ENCODE measurements at places on chromosomes 6 and 20.

- DNase-seq = peak; percentile 56
Measured at GRCh38 chr6:137736048-137736818, 130.8 kb upstream of the TNFAIP3 start.

- no peak for DNase-seq
Measured at GRCh38 chr6:11876934-11877433, 98.4 kb upstream of the ADTRP start.

GRCh38 chr6:150304429-150304828, 64.4 kb upstream of the IYD start:
- DNase-seq = no peak

GRCh38 chr6:123854201-123854600, 50.5 kb downstream of the NKAIN2 start:
- no peak for DNase-seq

- no peak for DNase-seq
Measured at GRCh38 chr20:16299897-16300296, 273.4 kb downstream of the KIF16B start.

GRCh38 chr6:36064770-36065396, 37.3 kb downstream of the MAPK14 start:
- DNase-seq = no peak

DNA sequence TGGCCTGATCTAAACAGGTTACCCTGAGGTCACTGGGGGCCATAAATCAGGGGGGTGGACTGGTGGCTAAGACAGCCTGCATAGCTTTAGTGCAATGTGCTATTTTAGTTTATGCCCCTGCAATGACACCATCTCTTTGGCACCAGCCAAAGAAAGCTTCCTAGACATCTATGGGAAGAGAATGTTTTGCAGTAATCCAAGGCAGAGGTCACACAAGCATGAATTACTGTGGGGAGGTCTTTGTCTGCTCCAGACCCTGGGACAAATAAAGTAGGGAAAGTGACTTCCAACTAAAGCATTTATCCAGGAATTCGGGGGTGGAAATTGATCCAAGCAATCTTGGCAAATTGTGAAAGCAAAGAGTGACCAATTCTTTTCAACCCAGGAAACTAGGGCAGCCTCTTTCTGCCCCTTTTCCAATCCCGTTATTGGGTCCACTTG, 5.3 kb downstream of the RIPOR2 start:
- DNase-seq = no peak

DNA sequence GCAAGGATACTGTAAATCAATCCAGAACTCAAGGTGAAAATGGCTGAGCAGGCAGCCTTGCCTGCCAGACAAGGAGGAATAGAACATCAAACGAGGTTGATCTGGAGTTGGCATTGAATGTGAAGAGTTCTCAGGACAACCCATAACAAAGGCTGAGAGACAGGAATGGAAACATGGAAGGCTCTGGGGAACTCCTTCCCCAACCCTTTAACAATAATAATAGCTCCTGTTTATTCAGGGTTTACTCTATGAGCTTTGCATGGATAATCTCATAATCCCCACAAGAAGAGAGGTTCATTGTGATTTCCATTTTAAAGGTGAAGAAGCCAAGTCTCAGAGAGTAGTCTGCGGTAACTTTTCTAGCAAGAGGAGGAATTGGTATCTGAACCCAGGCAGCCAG, 151.7 kb downstream of the SOD2 start:
- no peak for DNase-seq

- DNase-seq = no peak
Measured at GRCh38 chr6:48098923-48099322, 12.1 kb downstream of the PTCHD4 start.

DNA sequence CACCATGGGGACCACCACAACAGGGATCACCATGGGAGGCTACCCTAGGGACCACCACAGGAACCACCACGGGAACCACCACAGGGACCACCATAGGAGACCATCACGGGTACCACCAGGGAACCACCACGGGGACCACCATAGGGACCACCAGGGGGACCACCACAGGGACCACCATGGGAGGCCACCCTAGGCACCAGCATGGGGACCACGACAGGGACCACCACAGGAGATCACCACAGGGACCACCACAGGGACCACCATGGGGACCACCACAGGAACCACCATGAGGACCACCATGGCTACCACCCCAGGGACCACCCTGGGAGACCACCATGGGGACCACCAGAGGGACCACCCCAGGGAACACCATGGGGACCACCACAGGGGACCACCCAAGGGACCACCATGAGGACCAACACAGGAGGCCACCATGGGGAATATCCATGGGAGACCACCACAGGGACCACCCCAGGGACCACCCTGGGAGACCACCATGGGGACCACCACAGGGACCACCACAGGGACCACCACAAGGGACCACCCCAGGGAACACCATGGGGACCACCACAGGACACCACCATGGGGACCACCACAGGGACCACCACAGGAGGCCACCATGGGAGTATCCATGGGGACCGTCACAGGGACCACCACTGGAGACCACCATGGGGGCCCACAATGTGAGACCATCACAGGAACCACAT, 67.6 kb upstream of the MPC1 start:
- no peak for DNase-seq

- DNase-seq = no peak
Measured at GRCh38 chr20:23687986-23688385, 852 bp downstream of the CST4 start.
